ENCODE measurements at places on chromosomes 6 and 20.

- peak; percentile 43 for DNase-seq
These were observed 9.2 kb downstream of the FOXS1 start for GRCh38 chr20:31835977-31836852.

GRCh38 chr6:127824061-127824460 is 76.8 kb downstream of the THEMIS start:
- no peak for DNase-seq

DNA sequence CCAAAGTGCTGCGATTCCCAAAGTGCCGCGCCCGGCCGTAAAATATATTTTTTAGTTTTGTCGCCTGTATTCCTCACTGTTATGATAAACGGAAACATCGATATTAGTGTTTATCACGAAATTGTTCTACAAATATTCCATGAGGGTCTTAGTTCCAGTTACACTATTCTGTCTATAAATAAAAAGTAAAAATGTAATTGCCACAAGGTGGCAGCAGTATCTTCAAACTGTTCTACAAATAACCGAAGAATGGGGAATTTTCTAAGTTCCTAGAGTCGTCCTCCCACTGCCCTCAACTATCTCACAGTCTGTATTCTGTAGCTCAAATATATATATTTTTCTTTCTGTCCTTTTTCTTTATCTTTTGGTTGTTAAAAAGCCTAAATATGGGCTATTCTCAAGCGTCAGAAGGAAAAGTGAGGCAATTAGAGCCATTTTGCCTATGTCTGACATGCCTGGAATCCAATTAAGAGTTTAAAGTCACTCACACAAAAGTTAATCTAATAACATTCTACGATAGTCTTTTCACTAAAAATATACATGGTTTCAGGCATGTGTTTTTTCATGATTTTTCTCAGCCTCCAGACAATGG is 14.2 kb upstream of the FAM162B start:
- DNase-seq = peak; percentile 19

GRCh38 chr6:100152201-100152600 is 158.2 kb upstream of the MCHR2 start:
- DNase-seq = no peak

DNA sequence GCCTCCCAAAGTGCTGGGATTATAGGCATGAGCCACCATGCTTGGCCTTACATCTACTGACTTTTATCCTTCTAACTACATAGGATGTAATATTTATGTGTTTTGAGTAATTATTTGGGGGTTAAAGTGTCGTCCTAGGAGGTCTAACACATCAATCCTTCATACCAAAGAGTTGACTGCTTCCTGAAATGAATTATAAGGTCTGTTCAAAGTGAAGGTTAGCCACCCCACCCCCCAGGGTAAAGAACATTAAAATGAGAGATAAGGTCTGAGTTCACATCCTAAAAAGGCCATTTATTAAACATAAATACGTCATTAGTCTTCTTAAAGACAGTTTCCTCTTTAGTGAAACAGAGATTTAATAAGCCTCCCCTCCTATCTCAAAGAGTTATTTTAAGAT is 33.8 kb downstream of the TNFAIP3 start:
- no peak for DNase-seq

- DNase-seq = no peak
These were observed 145.1 kb upstream of the NRSN1 start for GRCh38 chr6:23980965-23981364.

DNA sequence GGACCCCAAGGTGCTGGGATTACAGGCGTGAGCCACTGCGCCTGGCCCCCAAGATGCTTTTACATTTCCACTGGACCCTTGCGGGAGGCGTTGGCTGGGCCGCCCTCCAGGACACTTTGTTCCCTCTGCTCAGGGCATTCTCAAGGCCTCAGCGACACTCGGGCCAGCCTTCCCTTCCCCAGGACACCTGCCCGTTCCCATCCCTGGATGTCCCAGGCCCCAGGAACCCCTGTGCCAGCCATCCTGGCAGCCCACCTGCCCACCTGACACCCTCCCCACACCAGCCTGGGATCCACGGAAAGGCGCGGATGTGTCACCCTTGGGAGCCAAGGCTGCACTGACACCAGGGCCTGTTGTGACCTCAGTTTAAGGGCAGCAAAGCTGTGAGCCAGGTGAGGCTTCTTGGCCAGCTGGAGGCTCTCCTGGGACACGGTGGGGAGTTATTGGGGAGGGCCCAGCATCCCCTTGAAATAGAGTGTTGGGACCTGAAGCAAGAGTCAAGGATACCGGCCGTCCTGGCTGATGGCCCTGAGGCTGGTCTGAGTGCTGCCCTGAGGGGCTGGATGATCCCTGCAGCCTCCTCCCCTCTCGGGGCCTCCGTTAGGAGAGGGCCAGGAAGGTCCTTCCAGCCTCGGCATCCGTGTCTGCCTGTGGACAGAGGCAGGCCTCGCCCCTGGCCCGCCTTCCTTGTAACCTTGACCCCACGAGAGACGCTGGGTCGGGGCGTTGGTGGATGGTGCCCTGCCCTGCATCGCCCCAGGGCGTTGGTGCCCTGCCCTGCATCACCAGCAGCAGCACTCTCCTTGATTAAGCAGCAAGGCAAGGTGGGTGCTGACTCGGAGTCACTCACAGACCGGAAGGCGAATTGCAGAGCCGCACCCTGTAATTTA is 84.2 kb upstream of the BHLHE23 start:
- no peak for DNase-seq

DNA sequence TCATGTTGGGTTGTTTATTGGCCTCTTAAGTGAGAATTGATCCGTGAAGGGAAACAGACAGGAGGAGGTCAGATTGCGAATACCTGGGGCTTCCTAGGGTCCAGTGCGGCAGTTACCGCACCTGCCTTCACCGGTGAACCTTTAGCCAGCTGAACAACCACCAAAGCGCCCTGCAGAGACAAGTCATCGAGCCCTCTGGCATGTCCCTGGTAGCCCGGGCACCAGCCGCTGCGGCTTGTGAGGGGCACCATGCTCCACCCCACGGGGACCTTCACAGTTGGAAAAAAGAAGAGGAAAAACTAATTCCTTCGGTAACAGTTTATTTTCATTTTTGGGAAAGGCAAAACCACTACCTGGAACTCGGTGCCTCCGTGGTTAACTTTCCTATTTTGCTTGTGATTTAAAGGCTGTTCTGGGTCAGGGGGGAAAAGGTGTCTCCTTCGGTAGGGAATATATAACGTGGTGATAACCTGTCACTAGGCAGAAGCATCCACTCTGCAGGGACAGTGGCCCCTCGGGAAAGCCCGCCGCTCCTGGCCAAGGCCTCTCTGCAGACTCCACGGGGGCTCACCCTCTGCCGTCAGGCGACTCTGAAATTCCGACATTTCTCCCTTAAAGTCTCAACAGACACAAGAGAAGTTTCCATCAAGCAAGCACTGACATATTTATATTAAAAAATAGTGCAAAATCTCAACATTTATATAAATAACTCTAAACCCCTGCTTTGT is 30.7 kb upstream of the ZBP1 start:
- no peak for DNase-seq

GRCh38 chr6:128641703-128642102 is 121.3 kb upstream of the PTPRK start:
- no peak for DNase-seq

- no peak for DNase-seq
These were observed 33.3 kb downstream of the PDRG1 start for GRCh38 chr20:31918466-31919105.

DNA sequence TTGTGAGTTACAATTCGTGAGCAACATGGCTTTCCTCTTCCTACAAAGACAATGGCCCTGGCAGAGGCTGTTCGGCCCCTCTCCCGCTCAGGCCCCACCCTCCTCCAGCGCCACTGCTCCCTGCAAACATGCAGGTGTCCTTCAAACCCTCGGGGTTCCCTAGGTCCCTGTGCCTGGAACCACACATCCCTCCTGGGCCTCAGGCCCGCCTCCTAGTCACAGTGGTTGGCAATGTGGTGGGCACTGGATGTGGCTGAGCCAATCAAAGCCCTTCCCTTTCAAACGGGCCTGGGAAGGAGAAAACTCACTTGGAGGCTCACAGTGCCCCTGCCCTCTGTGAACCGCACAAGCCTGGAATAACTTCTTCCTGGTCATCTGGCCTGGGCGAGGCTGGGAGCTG is 147.2 kb downstream of the TFAP2C start:
- no peak for DNase-seq

- peak; percentile 42 for DNase-seq
These were observed 1.0 kb downstream of the GMEB2 start for GRCh38 chr20:63625771-63626423.

- DNase-seq = no peak
These were observed 44.9 kb upstream of the CRISP1 start for GRCh38 chr6:49911252-49911651.

- DNase-seq = no peak
These were observed 15.1 kb downstream of the GLYATL3 start for GRCh38 chr6:49514571-49515484.

GRCh38 chr20:14632906-14633305 is 295.5 kb upstream of the FLRT3 start:
- no peak for DNase-seq

DNA sequence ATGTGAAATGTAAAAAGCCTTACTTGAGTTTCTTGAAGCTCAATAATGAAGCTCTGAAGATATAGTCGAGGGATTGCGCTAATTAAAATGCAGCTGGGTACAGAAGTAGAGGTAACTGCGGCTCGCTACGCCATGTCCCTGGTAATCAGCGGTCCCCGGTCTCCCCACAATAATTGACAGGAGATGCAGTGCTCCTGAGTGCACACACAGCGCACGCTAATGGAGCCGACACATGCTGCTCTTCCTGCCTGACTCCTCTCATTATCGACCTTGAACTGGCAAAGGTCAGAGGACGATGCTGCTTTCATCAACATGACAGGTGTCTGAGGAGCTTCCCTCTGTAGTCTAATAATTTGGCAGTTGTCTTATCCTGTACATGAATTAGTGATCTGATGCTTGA is 365.9 kb downstream of the RNF144B start:
- no peak for DNase-seq

DNA sequence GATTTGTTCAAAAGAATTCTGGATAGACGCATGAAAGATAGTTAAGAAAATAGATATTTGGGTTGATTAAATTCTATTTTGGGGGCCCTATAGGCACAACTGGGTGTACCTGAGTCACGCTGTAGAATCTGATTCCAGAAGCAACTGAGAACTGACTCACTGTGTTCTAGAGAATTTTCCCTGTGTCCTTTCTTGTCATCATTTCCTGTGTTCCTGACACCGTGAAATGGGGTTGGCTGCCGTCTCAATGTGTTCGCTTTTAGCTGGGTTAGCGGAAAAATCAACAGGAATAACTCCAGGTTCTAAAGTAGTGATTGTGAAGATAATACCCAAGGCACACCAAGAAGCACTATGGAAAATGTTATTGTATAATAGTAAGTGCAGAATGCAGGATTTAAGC is 5.0 kb downstream of the GCNT2 start:
- DNase-seq = no peak

- DNase-seq = no peak
These were observed 54.5 kb downstream of the TRMT11 start for GRCh38 chr6:126040826-126041225.

GRCh38 chr20:37575884-37576283 is 48.2 kb upstream of the BLCAP start:
- no peak for DNase-seq

- no peak for DNase-seq
These were observed 341.6 kb downstream of the NRN1 start for GRCh38 chr6:5665173-5665572.

DNA sequence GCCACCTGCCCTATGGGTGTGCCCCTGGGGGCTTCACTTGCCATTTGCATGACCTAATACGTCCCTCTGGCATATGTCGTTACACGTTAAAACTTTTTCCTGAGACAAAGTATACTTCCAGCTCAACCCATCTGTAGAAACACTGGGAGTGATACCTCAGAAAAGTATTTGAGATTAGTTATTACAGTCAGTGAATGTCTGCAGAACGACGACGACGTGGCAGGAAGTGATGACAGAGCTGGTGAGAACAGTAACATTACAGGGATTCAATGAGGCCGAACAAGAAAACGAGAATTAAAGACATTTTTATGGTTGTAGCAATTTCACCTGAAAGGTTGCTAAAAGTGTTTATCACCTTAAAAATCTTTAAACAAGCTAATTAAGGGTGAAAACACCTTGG is 40.2 kb downstream of the SASH1 start:
- no peak for DNase-seq

DNA sequence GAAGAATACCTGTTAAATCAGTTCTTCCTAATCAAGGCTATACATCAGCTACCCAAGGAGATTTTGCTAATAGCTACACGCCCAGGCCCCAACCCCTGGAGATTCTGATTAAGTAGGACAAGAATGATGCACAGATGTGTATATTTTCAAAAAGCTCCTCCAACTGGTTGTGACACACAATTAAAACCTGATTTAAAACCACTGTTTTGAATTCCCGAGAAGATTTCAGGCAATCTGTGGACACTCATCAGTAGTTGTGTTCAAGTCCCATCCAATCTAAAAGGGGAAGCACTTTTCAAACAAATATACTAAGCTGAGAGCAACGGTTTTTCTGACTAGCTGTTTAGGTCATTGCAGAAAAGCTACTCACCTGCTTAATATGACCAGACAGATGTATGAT is 118.9 kb upstream of the NHSL1 start:
- no peak for DNase-seq

- DNase-seq = peak; percentile 30
These were observed 47.3 kb upstream of the MARCKS start for GRCh38 chr6:113809826-113810225.

GRCh38 chr6:141510803-141511202 is 621.9 kb upstream of the GJE1 start:
- no peak for DNase-seq

DNA sequence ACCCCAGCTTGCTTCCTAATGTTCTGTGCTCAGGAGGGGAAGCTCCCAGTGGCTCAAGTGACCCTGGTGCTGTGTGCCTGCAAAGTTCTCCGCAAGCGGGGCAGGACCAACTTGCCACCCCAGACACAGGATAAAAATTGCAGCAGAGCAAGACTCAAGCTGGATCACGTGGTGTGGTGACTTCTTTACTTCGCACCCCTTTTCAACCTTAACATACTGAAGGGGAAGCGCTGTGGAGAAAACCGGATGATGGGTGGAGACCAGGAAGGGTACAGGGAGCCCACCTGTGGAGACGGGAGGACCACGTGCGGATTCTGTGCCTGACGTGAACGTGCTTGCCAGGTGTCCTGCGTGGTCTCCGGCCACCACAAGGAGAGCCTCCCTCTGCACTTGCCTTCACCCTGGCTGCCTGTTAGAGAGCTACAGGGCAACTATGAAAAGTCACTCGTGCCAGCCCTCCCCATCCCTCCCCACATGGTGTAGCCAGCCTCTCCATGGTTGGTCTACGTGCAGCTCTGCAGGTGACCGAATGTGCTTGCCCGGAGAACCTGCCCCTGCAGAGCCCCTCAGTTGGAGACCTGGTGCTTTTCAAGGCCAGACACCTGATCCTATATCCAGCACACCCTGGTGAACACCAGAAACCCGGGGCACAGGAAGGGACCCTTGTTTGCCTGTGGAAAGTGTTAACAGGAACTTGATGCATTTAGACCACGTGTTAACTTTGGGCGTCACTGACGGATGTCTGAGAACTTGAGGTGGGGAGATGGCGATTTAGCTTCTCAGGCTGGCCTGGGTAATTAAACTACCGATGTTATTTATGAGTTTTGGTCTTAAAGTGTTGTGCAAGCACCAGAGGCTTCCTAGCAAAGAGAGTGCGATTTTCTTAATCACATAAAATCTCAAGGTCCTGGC is 23.9 kb upstream of the DACT2 start:
- no peak for DNase-seq

- no peak for DNase-seq
These were observed 10.7 kb downstream of the ARID1B start for GRCh38 chr6:156787569-156788492.

GRCh38 chr20:37796121-37796520 is 102.3 kb downstream of the CTNNBL1 start:
- peak; percentile 49 for DNase-seq

GRCh38 chr6:38687043-38687353 is 15.9 kb downstream of the GLO1 start:
- no peak for DNase-seq

All from foreskin melanocyte (primary cell).